H9 (cell line): ENCODE measurements at places on chromosomes 1 and 21.

- no peak for DNase-seq
Measured at GRCh38 chr1:2988256-2988655, 33.0 kb upstream of the ACTRT2 start.

DNA sequence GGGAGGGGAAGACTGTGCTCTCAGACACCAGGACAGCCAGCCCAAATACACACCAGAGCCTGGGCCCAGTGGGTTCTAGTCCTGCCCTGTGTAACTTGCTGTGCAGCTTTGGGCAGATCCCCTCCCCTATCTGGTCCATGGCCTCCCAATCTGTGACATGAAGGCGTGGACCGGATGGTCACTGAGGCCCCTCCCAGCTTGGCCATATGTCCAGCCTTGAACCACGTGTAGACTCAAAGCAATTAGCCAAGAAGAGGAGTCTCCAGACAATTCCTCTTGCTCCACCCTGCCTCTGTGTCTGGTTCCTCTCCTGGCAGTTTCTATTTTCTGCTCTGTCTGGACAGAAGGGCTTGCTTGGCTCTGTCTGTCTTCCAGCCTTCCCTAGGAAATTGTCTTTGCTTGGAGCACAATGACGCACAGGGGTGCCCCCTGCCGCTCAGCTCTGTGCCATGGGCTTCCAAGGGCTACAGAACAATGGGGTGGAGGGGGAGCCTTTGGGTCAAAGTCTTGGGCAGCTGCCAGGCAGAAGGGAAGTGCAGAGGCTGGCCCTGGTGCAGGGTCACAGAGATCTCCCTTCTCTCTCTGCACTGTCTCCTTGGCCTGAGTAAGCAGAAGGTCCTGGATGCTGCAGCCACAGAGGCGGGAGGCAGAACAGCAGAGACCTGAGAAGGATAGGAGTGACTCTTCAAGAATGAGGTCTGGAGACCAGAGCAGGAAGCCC, 66.1 kb downstream of the TENT5C start:
- DNase-seq, result peak; percentile 72

DNA sequence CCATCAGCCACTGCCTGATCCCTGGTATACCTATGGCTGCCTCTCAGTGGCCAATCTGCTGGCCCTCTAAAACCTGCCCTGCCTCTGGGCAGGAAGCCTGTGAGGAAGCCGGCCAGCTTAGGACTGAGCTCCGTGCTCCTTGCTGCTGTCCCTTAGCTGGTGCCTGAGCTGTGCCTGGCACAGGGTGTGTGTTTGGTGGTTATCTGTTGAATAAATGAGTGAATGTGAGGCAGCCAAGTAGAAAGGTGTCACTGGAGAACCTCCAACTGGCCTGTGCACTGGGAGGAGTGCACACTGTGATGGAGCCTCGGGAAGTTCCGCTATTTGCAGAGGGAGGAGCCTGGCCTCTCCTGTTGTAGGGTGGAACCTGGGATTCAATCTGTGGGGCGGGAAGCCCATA, 63.4 kb upstream of the STUM start:
- DNase-seq, result no peak

- no peak for DNase-seq
Measured at GRCh38 chr1:101741910-101742309, 254.8 kb downstream of the OLFM3 start.

GRCh38 chr1:19365721-19366120, 53.6 kb downstream of the SLC66A1 start:
- DNase-seq, result no peak

GRCh38 chr1:114322207-114322606, 168.5 kb upstream of the SYT6 start:
- DNase-seq, result no peak

GRCh38 chr1:36775716-36776115, 258.6 kb downstream of the GRIK3 start:
- no peak for DNase-seq

- no peak for DNase-seq
Measured at GRCh38 chr1:241888232-241888631, 40.2 kb downstream of the EXO1 start.

DNA sequence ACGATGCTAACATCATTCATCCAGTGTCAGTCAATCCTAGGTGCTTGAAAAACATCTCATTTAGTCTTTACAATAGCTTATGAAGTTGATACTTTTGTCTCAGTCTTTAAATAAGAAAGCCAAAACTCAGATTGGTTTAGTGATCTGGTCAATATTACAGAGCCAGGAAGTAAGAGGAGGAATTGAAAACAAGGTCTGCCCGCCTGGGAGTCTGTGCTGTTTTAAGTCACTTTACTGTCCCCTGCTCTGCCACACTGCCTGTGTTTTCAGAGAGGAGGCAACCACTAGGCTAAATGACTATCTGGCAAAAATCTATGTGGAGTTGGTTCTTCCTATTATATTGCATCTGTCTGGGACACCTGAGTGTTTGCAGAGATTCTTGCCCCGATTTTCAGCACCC, 62.3 kb downstream of the ST6GALNAC3 start:
- DNase-seq, result no peak

DNA sequence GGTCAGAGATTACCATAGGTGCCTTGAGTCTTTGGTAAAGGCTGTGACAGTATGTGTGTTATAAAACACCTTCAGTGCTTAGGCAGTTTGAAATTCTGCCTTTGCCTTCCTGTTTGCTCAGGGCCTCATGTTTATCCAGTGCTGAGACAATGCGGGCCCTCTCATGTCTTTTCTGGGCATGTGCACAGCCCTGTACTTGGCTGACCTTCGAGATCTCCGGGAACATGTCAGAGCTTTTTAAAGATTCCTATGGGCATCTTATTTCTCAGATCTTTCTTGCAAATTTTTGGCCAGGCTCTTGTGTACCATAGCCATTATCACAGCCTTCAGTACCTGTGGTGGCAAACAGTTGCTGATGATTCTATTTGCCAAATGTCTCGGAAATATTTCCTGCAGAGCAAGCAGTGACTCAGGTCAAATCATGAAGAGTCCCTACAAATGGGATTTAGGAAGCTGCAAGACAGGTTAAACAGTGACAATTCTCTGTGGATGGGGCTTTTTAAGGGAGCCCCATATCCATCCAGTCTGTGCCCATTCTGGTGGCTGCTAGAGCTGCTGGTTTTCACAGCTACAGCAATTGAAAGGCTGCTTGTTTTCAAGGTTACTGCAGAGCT, 42.1 kb downstream of the HOOK1 start:
- DNase-seq, result no peak

GRCh38 chr21:46038871-46039397, 57.4 kb downstream of the COL6A1 start:
- DNase-seq, result no peak

- peak; percentile 12 for DNase-seq
Measured at GRCh38 chr1:47616036-47616435, 178.2 kb downstream of the FOXD2 start.

DNA sequence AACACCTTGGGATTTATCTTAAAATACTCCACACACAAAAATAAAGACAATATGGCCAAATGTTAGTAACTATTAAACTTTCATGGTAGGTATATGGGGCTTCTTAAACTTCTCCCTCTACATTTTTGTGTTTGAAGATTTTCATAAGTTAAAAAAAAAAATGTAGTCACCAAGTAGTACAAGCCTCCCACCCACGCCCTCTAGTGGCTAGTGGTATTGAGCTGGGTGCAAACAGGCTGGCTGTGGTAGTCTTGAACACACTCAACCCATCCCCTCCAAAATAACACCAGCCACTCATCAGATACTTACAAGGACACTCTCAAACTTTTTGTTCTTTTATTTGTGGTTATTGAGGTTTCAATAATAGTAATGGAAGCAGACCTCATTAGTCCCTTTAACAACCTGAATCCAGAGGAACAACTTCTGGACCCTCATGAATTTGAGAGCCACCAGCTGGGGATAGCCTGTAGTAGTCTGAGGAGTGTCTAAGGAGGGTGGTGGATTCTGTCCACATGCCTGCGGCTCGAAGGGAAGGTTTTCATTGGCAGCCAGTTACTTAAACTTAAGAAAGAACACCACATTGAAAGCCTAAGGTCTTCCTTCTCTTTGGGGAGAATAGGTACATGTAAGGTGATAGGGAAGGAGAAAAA, 15.6 kb downstream of the RD3 start:
- peak; percentile 65 for DNase-seq

DNA sequence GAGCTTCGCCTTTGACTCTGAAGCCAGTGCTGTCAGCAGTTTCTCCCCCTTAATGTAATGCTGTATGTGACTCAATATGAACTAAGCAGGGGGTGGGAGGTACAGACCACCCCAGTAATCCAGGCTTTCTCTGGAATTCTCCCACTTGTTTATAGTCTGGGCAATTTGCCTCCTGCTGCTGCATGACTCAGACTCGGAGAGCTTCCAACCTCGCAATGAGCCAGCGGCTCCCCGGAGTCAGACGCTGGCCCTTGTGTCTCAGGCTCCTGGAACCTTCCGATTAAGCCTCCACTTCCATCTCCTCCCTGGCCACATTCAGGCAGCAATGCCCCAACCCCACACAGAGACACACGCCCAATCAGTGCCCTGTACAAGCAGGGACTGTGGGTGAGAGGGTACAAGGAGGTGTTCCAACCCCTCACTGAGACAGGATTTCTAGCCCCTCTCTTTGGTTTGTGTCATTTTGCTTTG, 471.7 kb upstream of the VAMP3 start:
- DNase-seq, result no peak

DNA sequence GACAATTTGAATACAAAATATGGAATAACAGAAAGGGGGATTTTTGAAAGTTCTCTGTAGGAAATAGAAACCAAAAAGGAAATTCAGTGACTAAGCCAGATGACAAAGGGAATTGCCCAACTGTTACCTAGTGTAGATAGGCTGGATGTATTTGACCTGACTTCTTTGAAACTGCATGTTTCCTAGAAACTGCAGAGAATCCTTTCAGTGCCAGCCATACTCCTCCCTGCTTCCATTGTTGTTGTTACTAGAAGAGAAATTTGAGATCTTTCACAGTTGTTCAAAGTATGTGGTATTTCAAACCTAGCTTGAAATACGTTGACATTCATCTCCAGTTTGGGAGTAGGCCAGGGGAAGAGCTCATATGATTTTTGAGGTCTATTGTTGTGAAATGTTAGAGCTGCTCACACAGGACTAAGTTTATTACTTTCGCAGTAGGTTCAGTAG, 1.8 kb upstream of the GBP5 start:
- DNase-seq, result no peak

DNA sequence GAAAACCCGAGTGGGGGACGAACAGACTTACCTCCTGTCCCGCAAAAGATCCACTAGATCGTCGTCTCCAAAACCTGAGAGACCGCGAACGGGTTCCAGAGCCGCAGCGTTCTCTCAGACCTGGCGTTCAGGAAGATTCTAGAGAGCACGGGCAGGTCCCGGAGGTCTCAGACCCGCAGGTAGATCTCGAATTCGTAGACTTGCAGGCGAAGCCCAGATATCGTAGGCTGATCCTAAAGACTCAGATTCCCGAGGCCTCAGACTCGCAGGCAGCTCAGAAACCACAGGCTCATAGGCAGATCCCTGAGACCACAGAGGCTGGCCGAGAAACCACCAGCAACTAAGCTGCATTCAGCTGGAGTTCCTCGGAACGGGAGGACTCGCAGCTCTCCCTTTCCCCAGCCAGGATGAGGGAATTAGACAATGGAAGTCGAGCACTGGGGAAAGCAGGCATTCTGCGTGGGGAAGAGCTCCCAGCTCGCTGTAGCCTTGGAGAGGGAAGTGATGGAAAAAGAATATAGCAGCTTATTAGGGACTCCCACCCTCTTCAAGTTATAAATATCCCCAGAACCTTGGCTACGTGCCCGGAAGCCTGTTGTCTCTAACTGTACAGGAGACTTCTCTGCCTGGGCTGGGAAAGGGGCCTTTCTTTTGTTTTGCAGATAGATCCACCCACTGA, at the start of gene ZNF436:
ZNF436 (minus strand) TSS at position 502 of the 679 bp plus-strand sequence. CDS start 1,831 bp downstream, outside the sequence.
- DNase-seq, result no peak

- DNase-seq, result no peak
Measured at GRCh38 chr1:24888971-24889676, 41.0 kb downstream of the RUNX3 start.

GRCh38 chr1:221478050-221478949, 263.6 kb downstream of the DUSP10 start:
- DNase-seq, result peak; percentile 65

DNA sequence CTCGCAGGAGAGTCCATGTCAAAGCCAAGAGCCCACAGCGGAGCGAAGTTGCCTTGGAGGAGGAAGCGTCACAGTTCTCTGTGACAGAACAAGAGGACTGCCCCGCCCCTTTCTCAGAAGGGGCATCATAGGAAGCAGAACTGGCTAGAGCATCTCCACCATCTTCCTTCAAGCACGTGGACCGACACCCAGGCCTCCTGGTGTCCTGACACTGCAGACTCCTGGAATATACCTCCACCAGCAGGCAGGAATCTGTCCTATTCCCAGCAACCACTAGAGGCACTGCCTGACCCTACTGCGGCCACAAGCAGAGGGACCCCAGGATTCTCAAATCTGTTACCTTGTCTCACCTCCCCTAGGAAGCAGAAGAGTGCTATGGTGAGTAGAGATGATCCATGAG, 37.8 kb downstream of the GPA33 start:
- peak; percentile 81 for DNase-seq

GRCh38 chr21:26717146-26717739, 128.0 kb downstream of the ADAMTS1 start:
- DNase-seq, result no peak

GRCh38 chr1:147046189-147046862, 108.2 kb downstream of the NBPF12 start:
- DNase-seq, result no peak

DNA sequence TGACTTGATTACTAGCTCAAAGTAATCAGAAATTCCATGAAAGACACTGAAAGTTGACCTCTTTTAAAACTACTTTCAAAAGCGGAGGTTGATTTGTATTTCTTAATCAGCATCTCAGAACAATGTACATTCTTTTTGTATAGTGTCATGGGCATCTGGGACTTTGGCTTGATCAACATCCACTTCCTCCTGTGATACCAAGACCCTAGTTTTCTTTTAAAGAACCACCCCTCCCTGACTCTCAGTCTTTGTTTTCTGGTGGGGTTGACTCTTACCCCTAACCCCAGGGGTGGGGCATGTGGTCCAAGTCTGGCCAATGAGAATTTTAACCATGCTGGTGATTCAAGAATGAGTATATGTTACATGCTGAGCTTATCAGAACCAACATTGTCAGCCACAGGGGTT, 21.7 kb upstream of the IRF2BP2 start:
- no peak for DNase-seq

DNA sequence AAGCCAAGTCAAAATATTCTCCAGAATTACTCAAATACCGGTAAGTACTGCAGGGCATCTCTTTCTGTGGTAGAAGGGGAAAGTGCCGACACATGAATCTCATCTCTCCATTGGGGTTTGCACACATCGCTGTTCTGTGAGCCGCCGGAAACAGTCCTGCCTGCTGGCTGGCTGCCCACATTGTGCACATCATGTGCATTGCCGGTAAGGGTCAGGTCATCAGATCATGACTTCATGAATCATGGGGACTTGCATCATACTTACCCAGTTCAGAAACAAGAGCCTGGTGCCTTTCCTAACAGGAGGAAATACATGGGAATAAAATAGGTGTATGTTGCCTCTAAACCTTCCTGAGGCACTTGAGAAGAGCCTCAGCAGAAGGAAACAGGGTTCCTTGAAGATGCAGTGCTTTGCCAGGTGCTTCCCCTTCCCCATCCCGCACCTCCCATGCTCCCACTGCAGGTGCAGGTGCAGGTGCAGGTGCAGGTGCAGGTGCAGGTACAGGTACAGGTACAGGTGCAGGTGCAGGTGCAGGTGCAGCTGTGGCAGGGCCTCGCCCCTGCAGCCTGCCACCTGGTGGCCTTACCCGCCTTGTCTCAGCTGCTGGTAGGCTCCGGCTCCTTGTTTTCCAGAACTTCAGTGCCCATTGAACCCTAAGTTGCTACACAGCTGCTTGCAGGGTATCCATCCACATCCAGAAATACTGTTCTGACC, 26.5 kb downstream of the GPR137B start:
- peak; percentile 70 for DNase-seq
